ENCODE measurements at places on chromosomes 12 and 14.

DNA sequence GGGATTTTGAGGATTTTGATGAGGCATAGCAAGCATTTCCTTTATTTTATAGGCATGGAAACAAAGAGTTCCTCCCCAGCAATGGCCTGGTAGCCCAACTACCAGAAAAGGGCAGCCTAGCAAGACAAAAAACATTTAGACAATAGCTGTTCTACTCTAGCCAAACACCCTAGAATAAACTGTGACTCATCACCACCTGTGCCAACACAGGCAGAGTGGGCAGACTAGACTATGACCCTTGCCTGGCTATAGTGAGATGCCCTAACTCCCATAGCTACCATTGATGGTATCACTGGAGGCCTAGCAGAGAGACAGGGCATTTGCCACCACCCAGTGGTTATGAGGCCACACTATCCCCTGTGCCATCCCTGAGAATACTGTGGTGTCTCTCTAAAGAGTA is 15.5 kb upstream of the CCER1 start:
- DNase-seq = no peak

GRCh38 chr14:44846232-44846824 is 115.4 kb downstream of the KLHL28 start:
- no peak for DNase-seq

- DNase-seq = no peak
Observed at GRCh38 chr12:111635524-111635923, 36.4 kb upstream of the ATXN2 start.

- DNase-seq = peak; percentile 70
Observed at GRCh38 chr12:127677537-127678131, 589.3 kb upstream of the TMEM132C start.

DNA sequence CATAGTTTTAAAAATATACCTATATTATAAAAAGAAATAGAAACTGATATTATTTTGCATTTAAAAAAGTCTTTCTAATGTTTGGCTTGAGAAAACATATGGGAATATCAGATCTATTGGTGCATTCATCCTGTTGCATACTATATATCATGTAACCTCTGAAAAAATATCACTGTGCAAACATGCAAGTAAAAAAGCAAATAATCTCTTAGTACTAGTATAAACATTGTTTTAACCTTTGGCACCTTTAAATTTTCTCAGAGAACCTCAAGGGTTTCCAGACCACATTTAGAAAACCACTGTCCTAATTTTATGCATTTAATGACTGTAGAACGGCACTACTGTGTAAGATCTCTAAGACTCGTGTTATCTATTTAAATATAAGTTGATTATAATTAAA is 416.8 kb downstream of the LRFN5 start:
- DNase-seq = no peak
